D721Med (cell line): ENCODE measurements at places on chromosomes 12 and 14.

- DNase-seq: no peak
These were observed 27.1 kb upstream of the CDK17 start for GRCh38 chr12:96427269-96427729.

GRCh38 chr14:57871459-57872080 lies 5.7 kb upstream of the SLC35F4 start:
- no peak for DNase-seq

DNA sequence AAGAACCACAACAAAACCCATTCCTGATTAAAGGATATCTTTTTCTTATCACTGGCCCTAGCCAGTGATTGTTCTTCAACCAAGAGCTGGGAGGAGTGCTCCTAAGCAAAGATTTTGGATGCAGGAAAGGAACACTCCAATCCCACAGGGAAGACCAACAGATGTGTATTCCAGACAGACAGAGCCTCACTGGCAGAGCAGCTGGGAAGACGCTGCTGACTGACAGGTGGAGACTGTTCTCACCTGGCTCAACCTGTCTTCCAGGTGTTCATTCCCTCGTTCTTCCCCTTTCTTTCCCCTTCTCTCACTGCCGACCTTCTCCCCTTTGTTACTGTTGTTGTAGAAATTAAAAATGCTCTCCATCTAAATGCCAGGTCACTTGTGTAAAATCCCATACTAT lies 89.7 kb upstream of the CCDC198 start:
- DNase-seq: no peak

DNA sequence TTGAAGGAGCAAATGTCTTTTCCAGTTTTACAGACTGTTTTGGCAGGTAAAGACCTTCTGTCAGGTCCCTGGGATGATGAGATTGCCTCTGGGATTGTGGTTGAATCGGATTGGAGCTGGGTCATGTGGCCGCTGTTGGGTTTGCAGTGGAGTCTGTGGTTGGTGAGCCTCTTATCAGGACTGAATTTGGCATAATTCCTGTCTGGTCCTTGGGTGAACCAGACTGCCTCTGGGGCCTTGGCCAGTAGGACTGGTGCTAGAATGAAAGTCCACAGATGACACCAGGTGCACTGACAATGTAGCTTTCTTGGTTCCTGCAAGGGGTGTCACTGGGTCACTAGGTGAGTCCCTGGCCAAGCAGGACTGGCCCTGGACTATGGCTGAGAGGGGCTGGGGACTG lies 155.3 kb downstream of the TPH2 start:
- DNase-seq: no peak

- DNase-seq: no peak
These were observed 227.4 kb downstream of the NEDD1 start for GRCh38 chr12:97134495-97134894.

DNA sequence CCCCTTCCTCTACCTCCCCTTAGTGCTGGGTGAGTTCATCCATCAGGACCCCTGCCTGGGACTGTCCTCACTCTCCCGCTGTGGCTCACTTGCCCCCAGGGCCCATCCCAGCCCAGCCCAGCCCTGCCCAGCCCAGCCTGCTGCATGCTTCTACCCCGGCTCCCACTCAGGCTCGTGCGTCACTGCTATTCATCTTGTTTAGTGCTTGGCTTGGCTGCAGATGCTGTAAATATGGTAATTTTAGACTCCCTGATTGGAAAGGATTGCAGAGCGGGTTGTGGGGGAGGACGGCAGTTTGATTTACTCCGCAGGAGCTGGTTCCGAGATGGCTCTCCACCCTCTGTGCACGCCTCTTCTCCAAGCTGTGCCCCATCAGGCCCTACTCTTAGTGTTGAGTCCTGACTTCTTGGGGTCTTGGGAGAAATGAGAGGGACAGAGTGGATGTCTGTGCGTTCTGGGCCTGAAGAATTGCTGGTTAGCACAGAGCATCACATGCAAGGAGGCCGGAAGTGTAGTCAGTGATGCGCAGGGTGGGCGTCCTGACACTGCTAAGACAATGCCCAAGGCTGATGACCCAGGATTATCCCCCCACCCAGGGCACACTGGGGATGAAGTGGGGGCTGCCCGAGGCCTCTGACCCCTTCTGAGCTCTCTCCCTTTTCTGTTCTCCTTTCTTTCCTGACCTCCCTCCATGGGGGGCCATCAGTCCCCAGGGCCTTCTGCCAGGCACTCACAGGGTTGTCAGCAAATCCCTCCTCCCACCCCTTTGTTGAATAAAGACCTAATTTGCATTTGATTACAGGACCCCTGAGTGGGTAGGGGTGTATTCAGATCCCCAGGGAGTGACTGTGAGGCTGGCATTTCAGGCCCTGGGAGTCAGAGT lies 244.4 kb downstream of the ZFP36L1 start:
- DNase-seq: no peak

DNA sequence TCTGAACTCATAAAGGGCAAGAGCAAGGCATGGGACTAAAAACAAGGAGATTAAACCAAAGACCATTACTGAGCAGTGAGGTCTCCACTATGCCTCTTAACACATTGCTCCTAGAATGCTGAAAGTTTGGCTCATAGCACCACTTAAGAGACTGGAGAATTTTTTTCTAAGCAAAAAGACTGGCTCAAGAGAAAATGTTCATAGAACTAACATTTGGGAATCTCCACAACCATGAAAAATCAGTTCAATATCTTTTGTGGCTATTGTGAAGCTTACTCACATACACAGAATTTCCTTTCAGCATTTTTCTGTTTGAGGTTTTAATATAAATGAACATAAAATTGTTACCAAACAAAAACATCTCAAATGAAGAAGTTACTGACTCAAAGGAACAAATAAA lies 255.8 kb downstream of the CCDC91 start:
- no peak for DNase-seq

DNA sequence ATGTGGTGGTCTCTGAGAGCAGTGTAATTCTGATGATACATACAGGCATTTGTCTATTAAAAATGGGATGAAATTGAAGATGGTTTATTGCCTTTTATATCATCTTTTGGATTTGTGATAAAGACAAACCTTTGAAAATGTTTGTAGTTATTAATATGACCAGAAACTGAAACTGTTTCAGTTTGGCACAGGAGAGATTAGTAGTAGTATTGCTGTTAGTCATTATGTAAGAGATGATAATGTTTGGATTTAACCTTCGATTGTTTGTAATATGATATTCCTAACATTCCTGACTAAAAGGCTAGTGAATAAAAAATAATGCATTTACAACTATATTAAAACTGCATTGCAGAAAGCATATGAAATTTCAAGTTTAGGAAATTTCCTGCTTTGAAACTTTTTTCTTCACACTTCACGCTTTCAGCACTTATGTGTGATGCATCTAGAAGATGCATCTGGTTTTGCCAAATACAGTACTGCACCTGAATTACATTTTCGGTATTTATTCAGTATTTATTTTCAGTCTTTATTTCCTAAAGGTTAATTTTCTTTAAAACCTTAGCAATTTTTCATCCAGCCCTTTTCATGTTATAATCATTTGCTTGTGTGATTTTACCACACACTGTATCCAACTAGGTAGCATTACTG lies 25.5 kb downstream of the ADIPOR2 start:
- DNase-seq: no peak

GRCh38 chr12:70837026-70837425 lies 83.5 kb downstream of the PTPRR start:
- DNase-seq: no peak

DNA sequence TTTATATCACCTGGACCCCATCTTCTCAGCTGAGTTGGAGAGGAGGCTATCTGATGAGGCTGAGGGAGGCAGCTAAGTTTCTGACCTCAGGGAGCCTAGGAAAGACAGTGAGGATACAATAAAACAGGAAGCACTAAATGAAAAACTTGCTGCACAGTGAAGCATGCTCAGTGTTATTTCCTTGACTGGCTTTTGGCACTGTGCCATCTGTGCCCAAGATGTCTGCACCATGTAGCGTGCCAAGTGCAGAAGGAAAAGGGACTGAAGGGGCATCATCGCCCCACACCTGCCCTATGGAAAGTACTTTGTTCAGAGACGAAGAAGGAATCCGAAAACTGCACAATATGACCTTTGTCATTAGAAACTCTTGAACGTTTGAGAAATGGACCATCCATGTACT lies 102.7 kb downstream of the ANO4 start:
- no peak for DNase-seq

DNA sequence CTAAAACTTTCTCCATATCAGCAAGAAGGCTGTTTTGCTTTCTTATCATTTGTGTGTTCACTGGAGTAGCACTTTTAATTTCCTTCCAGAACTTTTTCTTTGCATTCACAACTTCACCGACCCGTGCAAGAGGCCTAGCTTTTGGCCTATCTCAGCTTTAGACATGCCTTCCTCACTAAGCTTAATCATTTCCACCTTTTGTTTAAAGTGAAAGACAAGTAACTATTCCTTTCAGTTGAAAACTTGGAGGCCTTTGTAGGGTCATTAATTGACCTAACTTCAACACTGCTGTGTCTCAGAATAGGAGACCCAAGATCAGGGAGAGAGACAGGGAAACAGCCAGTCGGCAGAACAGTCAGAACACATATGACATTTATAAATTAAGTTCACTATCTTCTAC lies 39.3 kb downstream of the BBS10 start:
- no peak for DNase-seq

- DNase-seq: no peak
These were observed 450.7 kb downstream of the AEBP2 start for GRCh38 chr12:19890024-19890423.

GRCh38 chr12:11595080-11595479 lies 54.4 kb upstream of the ETV6 start:
- DNase-seq: no peak

GRCh38 chr12:107026806-107027635 lies 40.1 kb upstream of the MTERF2 start:
- no peak for DNase-seq

- no peak for DNase-seq
These were observed 648.3 kb upstream of the MDGA2 start for GRCh38 chr14:48323665-48324064.

DNA sequence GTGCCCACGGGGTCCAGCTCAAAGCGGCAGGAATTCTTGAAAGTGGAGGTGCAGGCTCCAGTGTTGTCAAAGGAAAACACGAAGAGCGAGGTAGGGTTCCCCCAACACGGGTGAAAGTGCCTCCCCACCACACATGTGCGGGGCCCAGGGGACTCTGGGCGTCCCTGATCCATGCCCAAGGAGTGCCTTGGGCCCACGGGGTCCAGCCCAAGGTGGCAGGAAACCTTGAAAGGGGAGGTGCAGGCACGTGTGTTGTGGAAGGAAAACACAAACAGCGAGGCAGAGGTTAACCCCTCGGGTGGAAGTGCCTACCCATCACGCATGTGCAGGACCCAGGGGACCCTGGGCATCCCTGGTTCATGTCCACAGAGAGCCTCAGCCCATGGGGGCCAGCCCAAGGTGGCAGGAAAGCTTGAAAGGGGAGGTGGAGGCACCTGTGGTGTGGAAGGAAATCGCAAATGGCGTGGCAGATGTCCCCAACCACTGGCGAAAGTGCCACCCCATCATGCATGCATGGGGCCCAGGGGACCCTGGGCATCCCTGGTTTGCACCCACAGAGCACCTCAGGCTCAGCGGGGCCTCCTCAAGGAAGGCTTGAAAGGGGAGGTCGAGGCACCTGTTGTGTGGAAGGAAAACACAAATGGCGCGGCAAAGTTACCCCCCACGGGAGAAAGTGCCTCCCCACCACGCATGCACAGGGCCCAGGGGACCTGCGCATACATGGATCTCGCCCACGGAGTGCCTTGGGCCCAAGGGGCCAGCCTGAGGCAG lies 584.6 kb downstream of the ALG10 start:
- no peak for DNase-seq

DNA sequence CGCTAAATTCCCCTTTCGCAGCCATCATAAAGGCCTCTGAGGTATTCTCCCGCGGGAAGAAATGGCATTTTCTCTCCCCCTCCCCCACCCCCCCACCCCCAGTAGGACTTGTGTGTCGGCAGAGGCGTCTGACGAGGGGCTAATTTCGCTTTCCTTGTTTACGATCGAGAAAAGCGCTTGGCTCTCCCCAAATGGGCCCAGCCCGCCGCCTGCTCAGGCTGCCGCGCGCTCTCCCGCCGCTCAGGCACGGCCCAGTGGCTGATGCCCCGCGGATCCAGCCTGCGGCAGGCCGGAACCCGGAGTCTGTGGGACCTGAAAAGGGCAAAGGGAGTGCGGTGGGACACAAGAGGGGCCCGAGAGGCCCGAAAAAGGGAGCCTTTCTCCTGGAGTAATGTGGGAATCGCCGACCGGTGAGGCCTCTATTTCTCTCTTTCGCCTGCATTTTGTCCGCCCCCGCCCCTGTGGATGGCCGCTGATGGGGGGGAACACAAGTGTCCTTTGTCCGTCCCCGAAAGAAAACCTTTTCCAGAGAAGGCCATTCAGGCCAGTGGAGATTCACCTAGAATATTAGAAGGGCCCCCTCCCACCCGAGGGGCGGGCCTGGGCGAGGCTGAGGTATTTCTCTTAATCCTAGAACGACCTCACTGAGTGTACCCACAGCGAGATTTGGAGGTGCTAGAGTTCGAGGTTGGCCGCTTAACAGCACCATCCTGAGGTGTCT lies 9.0 kb upstream of the HOXC6 start:
- no peak for DNase-seq

GRCh38 chr12:56955631-56956256 lies 1.7 kb downstream of the RDH16 start:
- DNase-seq: no peak

GRCh38 chr12:108046650-108047049 lies 82.4 kb upstream of the WSCD2 start:
- DNase-seq: no peak

DNA sequence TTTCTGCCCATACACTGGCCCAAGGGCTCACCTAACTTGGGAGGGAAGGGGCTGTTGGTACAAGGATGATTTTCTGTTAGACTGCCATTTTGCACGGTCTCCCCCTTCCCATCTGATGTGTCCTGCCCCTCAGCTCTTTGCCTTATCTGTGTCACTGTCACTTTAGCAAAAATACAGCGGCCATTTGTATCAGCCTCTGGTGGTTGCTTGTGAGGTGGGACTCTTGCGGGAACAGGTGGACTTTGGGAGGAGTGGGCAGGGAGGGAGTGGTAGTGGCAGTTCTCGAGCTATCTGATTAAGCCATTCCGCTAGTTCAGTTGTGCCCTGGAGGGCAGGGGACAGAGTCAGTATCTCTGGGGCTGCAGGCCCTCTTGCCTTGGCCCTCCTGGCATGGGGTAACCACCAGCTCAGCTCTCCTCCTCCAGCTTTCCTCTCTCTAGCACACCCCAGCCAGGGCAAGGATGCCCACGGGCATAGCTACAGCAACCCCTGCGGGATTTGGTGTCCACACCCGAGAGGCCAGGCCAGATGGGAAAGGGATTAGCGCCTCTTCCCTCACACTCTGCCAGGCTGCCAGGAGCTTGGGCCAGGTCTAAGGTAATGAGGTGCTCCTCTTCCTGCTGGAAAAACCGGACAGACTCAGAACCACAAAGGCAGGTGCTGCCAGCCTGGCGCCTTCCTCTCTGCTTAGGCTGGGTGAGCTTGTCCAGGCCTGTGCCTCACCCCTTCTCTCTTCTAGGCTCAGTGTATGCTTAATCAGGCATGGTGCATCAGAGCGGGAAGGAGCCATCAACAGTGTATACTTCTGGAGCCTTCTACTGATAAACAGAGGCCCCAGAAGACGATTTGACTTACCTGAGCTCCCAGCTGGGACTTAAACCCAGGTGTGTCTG lies 8.7 kb downstream of the SLC48A1 start:
- DNase-seq: peak; percentile 50
